ENCODE measurements at places on chromosomes 11 and 22.

- DNase-seq, result no peak
These were observed 102.6 kb downstream of the ALX4 start for GRCh38 chr11:44207292-44207691.

DNA sequence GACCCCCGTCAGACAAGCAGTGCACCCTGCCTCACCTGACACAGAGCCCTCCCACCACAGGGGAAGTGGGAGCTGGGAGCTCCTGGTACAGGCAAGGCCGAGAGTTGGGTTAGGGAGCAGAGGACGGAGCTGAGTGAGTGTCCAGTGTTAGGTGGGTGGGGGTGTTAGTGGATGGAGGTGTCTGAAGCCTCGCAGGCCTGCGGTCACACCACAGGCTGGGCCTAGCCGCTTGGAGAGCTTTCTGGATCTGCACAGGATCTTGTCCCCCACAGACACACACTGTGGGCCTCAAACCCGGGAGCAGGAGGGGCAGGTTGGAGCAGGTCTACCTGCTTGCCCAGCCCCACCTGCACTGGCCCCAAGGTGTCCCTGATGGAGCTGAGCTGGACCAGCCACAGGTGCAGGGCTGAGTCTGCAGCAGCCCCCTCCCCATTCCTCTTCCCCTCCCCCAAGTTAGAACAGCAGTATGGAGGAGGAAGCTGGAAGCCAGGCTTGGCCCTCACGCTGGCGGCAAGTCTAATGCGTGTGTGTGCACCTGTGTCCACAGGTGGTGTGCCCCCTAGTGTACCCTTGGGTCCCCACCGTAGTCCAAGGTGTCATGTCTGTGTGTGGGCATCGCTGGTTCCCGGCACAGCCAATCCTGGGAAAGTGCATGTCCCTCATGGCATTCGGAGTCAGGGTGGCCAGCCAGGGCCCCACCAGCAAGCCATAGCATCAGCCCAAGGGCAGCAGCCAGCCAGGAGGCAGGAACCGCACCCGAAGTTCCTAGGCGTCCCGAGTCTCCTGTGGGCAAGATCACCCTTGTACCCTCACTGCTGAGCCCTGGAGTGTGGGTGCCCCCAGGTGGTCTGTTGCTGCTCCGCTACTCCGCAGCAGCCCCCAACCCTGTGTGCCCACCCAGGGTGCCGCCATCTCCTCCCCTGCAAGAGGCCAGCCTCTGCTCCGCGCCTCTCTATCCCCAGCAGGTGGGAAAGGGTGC lies 2.0 kb upstream of the GATD1 start:
- no peak for DNase-seq

DNA sequence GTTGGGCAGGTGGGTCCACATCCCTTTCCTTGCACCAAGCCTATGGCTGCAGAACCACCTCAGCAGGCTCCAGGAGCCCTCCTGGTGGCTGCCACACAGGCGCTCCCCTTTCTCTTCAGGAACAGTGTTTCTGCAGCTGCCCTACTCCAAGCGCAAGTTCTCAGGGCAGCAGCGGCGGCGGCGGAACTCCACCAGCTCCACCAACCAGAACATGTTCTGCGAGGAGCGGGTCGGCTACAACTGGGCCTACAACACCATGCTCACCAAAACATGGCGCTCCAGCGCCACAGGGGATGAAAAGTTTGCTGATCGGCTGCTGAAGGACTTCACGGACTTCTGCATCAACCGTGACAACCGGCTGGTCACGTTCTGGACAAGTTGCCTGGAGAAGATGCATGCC lies 38.2 kb upstream of the YWHAH start:
- DNase-seq, result no peak

- DNase-seq, result no peak
These were observed 90.2 kb upstream of the ALKBH3 start for GRCh38 chr11:43790444-43790794.

DNA sequence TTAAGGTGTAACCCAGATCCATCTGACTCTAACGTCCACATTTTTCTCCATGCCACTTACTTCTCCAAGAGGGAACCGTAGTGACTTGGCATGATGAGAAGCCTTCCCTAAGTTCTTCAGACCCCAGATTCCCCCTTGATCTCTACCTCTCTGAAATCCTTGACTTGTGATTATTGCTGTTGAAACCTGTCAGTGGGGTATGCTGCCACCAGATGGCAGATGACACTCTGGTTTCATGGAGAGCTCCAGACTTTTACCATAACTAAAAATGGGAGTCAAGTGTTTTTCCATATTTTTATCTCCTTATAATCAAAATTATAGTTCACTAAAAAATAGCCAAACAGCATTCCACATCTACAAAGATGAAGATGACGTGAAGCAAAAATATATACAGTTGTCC lies 504.2 kb downstream of the SOX6 start:
- DNase-seq, result no peak

DNA sequence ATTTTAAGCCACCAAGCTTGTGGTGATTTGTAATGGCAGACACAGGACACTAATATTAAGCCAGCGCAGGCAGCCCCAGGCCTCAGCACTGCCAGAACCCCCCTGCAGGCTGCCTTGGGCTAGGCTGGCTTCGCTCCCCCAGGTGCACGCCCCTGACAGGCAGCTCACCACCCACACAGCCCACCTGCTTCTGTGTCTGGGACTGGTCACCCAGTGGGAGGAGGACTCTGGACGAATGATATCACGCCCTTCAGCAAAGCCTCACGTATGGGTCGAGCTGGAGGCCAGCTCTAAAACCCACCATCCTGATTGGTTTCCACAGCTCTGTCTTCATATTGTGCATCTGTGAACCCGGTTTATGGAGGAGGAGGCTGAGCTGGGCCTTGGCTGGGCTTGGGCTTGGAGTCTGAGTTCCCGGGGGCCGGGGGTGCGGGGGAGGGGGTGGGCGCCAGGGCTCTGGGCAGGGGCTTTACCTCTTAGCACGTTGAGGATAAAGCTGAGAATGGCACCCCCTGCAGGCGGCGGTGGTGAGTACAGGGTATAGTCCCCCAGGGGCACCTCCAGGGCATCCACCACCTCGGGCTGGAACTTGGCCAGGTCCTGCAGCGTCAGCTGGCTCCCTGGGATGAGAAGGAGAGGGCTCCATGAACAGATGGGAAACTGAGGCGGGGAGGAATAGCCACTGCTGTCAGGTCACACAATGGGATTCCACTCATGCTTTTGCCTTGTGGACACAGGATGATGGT lies 13.8 kb downstream of the GGT5 start:
- DNase-seq, result peak; percentile 30

DNA sequence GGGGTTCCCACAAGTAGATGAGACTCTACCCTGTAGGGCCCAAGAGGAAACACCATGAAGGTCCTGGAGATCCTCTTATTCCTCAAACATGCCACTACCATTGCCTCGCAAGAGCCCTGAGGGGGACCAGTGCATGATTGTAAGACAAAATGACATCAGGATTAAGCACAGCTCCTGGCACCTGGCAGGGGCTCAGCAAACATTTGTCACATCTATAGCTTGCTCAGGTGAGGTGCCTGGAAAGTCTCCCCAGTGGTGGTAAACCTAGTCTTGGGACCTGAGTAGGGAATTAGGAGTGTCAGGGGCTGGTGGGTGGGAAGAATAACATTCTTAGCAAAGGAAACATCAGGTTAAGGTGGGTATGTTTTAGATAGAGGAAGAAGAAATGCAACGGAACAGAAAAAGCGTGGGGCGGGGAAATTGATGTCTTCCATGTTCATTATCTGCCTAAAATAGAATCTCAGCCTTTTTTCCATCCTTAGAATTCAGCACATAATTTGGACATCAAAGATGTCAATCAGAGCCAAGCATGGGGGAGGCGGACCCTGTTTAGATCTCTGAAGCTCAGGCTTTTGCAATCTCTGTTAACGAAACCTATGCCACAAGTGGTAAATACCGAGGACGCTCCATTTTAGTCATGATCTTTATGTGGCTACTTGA lies 924 bp downstream of the YPEL1 start:
- DNase-seq, result no peak

DNA sequence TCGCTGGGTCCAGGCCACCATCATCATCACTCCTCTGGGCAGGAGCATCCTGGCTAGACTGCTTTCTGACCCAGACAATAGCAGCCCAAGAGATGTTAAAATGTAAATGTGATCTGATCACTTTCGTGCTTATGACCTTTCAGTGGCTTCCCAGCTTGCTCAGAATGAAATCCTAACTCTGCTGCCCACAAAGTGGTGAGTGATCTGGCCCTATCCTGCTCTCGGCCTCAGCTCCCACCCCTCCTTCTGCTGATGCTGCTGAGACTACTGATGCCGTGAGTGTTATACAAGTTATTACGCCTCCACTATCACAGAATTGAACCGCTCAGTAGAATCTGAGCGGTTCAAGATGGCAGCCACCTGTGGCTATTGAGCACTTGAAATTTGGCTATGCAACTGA lies 26.2 kb downstream of the ELF5 start:
- DNase-seq, result no peak

GRCh38 chr22:32849501-32849900 lies 48.0 kb downstream of the TIMP3 start:
- peak; percentile 46 for DNase-seq

GRCh38 chr11:134572741-134573675 lies 161.0 kb upstream of the B3GAT1 start:
- DNase-seq, result no peak

DNA sequence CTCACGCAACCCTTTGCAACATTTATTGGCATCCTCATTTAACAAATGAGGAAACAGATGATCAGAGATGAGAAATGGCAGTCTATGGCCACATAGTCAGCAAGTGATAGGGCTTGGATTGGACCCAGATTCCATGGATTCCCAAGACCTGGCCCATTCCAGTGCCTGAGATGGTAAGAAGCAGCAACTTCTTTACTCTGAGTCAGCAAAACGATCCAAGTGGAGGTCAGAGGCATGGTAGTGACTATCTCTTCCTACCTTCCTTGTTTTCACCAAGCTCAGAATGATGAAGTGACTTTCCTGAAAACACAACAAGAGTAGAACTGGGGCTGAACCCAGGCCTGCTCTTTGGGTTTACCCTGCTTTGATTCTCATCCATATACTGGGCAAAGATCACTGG lies 293.1 kb downstream of the TENM4 start:
- no peak for DNase-seq

DNA sequence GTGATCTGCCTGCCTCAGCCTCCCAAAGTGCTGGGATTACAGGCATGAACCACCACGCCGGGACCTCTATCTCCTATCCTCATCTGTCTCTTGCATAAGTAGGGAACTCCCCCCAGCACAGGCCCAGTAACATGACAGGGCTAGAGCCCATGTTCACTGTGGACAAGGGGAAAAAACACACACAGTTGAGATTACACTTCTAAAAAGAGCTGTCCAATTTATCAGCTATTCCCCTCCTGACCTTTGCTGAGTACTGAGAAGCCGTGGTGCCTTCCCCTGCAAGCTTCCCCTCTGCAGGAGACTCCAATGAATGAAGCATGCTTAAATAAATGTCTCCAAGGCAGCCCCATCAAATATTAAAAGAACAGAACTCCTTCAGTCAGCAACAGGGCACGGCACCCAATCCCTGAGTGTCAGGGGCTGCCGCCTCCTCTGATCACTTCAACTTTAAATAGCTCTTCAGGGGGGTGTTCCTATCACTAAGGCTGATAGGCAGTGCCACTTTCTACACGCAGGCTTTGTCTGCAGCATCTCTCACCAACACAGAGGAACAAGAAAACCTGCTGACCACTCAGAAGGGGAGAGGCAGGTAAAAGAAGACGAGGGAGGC lies 385.5 kb downstream of the OPCML start:
- DNase-seq, result no peak

DNA sequence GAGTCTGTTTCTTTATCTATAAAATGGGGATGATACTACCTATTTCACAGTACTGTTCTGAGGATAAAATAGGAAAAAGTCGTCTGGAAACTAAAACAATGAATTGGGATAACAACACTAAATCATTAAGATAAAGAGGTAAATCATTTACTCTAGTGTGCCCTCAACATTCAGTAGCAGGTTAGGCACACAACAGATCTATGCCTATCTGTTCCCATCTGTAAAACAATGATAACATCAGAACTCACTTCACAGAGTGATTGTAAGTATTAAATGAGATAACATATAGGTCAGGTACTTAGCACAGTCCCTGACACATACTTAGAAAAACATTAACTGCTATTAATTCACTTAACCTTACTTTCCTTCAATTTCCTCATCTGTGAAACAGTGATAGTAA lies 36.9 kb downstream of the PAK1 start:
- no peak for DNase-seq

DNA sequence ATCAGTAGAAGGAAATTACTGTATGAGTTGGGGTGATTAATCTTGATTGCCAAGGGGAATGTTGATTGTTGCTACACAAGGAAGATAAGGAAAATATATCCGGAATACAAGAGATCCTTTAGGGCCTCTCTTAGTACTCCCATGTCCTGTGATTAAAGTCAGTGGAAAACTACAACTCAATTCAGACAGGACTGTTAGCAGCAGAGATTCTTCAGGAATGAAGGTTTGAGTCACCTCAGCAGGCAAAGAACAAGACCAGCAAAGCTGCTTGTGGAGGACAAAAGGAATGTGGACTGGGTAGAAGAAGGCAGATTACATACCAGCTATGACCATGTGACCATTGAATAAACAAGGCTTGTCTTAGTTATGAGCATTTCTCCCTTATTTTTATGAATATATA lies 478.2 kb downstream of the BUD13 start:
- DNase-seq, result no peak

DNA sequence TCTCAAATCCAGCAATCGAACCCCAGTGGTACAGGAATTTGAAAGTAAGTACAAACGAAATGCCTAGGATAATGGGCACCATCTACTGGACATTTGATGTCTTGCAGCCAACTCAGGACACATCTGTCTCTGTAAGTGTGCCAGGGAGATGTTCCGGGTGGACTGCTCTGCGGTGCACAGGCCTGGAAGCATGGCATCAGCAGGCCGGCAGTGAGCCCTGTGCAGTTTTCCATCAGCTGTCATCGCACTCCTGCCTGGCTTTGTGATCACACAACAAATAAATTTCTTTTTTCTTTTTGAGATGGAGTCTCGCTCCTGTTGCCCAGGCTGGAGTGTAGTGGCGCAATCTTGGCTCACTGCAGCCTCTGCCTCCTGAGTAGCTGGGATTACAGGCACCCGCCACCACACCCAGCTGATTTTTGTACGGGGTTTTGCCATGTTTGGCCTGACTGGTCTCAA lies 71.0 kb downstream of the JAM3 start:
- peak; percentile 56 for DNase-seq

- DNase-seq, result no peak
These were observed 510.3 kb downstream of the BRD1 start for GRCh38 chr22:49317369-49317768.

DNA sequence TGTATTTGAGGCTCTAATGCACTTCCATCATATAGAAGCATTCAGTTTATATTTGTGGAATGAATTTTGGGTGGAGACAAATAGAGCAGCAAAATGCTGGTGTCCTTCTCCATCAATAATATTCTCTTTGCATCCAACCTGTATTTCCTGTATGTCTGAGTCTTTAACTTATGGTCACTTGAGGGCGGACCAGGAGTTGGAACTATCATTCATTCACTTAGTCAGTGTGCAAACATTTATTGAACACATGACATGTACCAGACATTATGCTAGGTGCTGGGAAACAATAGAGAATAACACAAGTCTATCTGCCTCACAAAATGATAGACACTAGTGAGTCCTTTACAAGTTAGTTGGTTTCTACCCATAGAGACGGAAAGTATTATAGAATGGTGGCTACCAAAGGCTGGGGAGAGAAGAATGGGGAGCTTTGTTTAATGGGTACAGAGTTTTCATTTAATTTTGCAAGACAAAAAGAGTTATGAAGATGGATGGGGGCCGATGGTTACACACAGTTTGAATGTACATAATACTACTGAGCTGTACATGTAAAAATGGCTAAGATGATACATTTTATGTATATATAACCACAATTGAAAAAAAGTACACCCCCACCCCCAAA lies 4.6 kb upstream of the TMEM123 start:
- DNase-seq, result no peak
